ENCODE measurements at places on chromosomes 1 and 21.

DNA sequence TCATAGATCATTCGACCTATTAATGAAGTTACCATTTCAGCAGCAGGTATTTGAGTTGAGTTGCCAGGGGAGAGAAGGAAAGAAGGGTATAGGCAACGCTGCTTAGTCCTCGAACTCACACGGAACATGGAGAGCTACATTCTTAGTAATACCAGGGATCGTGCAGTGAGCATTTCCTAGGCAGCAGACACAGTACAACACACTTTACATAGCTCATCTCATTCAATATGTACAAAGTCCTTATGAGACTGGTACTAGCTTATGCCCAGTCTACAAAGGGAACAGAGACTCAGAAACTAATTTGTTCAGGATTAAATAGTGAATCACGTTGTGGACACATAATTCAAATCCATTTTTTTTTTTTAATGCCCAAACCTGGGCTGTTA lies 25.6 kb downstream of the IRF2BP2 start:
- no peak for DNase-seq

DNA sequence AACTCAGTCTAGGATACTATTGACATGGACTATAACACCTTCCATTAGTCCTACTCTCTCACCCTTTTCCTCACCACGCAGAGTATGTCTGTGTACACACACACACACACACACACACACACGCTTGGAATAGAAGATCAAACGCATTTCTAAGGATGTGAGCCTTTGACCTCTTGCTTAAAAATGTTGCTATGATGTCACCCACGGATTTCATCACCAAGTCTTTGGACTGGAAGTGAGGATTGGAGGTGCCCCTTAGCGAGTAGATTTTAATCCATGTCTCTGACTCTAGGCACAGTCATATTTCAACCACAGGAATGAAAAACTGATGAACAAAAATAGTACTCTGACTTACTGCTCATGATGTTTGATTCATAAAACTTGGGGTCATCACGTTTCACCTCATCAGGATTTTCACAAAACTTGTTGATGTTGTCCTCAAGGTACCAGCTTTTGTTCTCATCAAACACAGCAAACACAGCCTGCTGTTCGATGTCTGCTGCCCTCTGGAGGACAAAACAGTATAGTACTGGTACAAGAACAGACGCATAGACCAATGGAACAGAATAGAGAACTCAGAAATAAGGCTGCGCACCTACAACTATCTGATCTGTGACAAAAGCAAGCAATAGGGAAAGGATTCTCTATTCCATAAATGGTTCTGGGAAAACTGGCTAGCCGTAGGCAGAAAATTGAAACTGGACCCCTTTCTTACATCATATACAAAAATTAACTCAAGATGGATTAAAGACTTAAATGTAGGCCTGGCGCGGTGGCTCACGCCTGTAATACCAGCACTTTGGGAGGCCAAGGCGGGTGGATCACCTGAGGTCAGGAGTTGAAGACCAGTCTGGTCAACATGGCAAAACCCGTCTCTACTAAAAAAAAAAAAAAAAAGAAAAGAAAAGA lies 39.9 kb downstream of the F5 start:
- DNase-seq = no peak

DNA sequence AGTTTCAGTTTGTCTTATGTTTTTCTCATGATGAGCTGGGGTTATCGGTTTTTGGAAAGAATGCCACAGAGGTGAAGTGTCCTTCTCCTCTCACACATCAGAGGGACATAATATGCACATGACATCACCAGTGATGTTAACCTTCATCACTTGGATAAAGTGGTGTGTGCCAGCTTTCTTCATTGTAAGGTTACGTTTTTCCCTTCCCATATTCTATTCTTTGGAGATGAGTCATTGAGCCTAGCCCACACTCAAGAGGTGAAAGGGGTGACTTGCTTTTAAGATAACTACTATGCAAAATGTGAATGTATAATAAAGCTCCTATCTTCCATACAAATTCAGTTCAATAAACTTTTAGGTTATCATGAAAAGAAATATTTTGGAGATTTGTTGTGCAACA lies 36.7 kb upstream of the MAGI3 start:
- no peak for DNase-seq

- DNase-seq = no peak
Measured at GRCh38 chr1:164770131-164770529, 211.1 kb downstream of the PBX1 start.

GRCh38 chr21:15079269-15079668 lies 14.5 kb upstream of the NRIP1 start:
- DNase-seq = no peak

- no peak for DNase-seq
Measured at GRCh38 chr1:174204697-174205308, 45.5 kb downstream of the RABGAP1L start.

DNA sequence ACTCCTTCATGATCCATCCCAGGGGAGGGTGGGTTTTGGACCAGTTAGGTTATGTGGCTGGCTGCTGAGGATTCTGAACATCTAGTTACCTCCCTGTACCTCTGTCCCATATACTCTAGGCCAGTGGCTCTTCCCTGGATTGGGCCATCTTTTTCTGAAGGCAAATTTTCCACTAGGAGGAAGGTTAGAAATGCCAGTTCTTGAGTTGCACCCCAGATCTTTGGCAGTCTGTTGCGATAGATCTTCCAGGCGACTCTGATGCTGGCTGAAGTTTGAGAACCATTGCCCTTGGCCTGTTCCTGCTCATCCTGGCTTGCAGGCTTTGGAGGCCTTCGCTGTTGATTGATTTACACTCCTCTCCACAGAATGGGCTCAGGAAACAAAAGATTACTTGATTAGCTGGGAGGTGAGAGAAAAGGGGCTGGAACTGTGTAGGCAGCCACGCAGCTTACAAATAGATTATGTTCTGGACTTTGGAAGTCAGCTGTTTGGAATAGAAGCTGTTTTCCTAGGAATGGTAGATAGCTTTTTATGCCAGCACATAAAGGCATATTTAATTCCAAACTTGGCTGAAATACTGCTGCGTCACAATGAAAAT lies 110.1 kb downstream of the MRPS6 start:
- DNase-seq = no peak

Measured in activated CD8-positive, alpha-beta memory T cell treated with anti-CD3 and anti-CD28 coated beads, Interleukin-2, amount 50 U/mL, for 48 hours (primary cell).